NCI-H524 treated with DMSO at 0.1 percent for 48 hours (cell line): ENCODE measurements at places on chromosomes 6 and 20.
A peak's percentile ranks its signal among the peaks of the same experiment; 100 is the strongest.

DNA sequence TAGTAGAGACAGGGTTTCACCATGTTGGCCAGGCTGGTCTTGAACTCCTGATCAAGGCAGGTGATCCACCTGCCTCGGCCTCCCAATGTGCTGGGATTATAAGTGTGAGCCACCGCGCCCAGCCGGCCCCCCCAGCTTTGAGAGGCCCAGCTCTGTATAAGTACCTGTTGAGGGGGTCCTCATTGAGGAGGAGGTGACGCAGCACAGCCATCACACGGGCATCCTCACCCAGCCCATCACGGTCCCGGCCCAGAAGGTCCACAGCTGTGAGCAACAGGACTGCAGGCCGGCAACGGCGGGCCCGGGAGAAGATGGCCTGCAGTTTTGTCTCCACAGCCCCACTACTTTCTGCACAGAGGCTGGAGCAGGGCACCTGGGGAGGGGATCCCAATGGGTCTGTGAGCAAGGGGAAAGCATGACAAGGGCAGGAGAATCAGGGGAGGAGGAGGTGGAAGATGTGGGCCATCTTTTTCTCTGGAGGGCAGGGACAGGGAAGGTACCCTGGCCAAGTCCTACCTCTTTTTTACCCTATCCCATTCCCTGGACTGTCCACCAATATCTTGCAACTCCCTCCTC lies 7.7 kb downstream of the GNMT start:
- no peak for DNase-seq

DNA sequence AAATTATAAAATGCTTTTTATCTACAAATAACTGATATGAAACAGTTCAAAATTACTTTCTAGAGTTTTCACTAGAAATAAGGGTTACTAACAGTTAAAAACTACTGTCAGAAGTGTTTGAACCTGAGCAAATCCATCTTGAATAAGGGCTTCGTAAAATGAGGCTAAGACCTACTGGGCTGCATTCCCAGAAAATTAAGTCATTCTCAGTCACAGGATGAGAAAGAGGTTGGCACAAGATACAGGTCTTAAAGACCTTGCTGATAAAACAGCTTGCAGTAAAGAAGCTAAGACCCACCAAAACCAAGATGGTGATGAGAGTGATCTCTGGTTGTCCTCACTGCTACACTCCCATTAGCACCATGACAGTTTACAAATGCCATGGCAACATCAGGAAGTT lies 93.7 kb downstream of the PLG start:
- no peak for DNase-seq

GRCh38 chr20:51936377-51936776 lies 134.1 kb upstream of the SALL4 start:
- DNase-seq, result no peak

- no peak for DNase-seq
Measured at GRCh38 chr6:16653226-16653625, 108.0 kb downstream of the ATXN1 start.

DNA sequence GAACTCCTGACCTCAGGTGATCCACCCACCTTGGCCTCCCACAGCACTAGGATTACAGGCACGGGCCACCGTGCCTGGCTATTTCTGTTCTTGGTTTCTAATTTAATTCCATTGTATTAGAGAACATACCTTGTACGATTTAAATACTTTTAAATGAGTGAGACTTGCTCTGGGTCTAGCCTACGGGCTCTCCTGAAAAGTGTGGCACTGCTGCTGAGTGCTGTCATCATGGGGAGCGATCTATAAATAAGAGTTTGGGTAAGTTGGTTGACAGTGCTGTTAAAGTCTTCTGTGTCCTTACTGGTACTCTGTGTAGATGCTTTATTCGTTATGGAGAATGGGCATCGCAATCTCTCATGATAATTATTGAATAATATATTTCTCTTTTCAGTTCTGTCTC lies 35.0 kb upstream of the BHLHE23 start:
- no peak for DNase-seq

GRCh38 chr6:108555399-108556052 lies 5.2 kb upstream of the FOXO3 start:
- no peak for DNase-seq

DNA sequence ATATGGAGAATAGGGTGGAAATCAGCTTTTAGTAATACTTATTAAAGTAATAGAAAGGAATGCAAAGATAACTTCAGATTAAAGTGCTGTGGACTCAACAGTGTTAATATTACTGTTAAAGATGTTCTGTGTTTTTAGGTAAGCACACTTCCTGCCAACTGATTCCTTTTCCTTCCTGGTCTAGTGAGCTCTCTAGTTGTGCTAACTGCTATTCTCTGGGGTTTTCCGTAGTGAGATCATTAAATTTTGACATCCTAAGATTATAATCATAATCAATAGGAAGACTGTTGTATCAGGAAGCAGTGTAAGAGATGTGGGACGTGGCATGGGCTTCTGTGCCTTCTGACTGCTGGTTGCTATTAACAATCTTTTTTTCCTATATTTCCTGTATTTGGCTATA lies 1.2 kb upstream of the TMEM217 start:
- DNase-seq, result no peak

- DNase-seq, result peak; percentile 100
Measured at GRCh38 chr20:37968841-37969401, 64.3 kb downstream of the TTI1 start.

DNA sequence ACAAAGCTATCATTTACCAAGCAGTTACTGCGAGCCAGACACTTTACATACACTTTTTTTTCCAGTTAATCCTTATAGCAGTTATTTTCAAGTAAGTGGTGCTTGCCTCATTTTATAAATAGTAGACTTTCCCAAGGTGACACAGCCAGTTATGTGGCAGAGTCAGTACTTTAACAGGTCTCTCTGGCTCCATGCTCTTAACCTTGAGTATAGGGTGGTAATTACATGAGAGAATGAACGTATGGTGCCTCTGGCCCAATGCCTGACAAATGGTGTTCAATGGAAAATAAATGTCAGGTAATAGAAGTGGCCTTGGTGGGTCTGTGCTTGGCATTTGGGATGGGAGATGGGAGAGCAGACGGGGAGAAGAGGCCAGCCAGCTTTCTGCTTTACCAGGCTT lies 316.3 kb downstream of the SLC35F1 start:
- DNase-seq, result peak; percentile 49

- no peak for DNase-seq
Measured at GRCh38 chr6:147192278-147192911, 11.8 kb upstream of the STXBP5 start.
